Stimulated activated CD8-positive, alpha-beta memory T cell treated with anti-CD3 and anti-CD28 coated beads, Interleukin-4, amount 100 ng/mL, for 1 hour (primary cell): ENCODE measurements at places on chromosomes 13 and 19.

- no peak for DNase-seq
Observed at GRCh38 chr13:66323745-66324347, 906.3 kb downstream of the PCDH9 start.

GRCh38 chr13:99085808-99086266, 108.0 kb upstream of the DOCK9 start:
- no peak for DNase-seq

DNA sequence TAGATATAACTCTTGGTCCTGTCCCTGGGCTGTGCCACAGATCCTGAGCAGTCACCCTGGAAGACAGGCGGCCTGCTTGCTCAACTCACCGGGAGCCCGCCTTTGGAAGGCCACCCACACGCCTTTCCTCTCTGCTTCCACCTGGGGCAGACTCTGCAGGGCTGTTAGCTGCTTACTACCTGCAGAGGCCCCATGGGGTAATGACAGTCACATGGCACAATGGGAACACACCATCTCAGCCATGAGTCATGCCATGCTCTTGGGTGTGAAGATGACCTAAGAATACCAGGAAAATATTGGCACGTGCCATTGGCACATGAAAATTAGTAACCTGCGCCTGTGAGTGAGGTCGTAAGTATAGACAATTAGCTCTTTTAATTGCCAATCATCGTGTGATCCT, 108.6 kb downstream of the COL4A2 start:
- DNase-seq: no peak

DNA sequence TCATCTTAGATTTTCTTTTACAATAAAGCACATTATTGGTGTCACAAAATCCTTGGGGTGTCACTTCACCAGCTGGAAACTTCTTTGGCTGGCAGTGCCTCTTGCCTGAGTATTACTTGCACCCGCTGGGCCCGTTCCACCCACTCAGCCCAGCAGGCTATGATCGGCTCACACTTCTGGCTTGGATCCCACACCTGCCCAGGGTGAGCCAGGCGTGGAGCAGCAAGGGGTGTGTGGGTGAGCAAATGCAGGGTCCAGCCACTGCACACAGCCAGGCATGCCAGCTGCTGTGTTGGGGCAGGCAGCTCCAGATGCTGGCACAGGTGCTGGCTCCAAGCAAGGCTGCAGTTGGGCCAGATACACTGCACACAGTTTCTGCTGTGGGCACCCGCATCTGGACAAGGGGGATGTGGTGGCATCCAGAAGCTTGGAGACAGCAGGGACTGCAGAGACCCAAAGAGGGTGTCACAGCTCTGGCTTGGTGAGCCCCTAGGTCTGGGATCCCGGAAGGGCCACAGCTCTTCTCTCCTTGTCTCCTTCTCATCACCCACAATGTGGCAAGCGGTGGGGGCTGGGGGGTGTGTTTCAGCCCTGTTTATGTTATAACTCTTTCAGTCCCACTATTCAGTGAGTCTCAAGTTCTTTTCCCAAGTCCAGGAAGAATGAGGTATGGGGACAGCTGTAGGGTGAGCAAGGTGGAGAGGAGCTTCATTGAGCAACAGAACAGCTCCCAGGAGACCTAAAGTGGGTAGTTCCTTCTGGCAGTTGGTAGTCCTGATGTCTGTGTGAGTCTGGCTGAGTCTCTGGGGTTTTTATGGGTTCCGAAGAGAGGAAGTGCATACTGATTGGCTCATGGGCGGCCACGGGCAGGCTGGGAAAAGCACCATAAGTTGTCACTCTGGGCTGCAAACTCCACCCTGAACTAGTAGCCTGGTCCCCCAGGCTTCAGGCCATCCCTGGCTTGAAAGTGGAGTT, 25.3 kb upstream of the TBC1D4 start:
- no peak for DNase-seq

GRCh38 chr19:32613008-32613407, 32.0 kb downstream of the PDCD5 start:
- DNase-seq: no peak

DNA sequence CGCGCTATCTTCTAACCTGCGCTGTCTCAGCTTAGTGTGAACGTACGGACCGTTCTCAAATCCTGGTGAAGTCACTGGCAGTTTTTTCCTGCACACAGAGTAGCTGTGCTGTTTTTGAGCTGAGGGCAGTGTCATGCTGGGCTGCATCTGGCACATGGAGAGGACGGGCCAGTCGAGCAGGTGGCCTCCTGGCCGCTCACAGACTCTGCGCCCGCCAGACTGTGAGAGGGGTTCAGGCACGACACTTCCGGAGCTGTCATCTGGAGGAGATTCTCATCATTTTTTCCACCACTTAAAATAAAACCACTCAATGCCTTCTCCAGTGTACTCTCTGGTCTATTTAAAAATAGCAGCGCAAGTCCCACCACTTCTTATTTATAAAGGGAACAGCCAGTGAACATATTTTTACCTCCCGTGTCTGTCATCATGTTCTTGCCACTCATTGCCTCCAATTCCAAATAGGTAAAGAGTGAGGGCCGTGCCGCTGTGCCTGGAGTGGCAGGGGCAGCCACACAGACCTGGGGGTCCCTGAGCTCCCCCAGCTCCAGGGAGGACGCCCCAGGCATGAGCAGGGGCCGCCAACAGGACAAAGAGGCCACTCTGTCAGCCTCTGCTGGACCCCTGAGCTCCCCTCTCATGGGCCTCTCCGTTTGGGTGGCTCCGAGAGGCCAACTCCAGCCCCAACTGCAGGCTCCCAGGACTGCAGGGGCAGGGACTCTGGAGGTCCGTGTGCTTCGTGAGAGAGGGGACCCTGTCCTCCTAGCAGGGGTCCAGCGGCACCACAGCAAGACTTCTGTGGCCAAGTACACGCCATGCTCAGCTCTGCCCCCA, 36.9 kb upstream of the GRTP1 start:
- no peak for DNase-seq

GRCh38 chr13:22161871-22162270, 491.0 kb downstream of the FGF9 start:
- DNase-seq: no peak

DNA sequence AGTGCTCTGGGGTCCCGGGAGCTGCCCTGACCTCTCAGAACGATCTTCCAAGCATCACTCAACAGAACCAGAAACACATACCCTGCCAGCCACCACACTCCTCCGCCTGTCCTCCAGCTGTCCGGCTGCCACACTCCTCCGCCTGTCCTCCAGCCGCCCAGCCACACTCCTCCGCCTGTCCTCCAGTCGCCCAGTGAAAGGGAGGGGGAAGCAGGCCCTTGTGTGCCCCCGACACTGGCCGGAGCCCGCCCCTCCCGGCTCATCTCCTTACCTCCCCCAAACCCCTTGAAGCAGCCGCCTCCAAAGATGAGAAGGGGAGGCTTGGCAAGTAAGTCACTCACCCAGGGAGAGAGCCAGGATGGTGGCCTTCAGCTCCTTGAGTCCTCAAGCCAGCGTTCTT, 40.2 kb downstream of the STK24 start:
- no peak for DNase-seq

DNA sequence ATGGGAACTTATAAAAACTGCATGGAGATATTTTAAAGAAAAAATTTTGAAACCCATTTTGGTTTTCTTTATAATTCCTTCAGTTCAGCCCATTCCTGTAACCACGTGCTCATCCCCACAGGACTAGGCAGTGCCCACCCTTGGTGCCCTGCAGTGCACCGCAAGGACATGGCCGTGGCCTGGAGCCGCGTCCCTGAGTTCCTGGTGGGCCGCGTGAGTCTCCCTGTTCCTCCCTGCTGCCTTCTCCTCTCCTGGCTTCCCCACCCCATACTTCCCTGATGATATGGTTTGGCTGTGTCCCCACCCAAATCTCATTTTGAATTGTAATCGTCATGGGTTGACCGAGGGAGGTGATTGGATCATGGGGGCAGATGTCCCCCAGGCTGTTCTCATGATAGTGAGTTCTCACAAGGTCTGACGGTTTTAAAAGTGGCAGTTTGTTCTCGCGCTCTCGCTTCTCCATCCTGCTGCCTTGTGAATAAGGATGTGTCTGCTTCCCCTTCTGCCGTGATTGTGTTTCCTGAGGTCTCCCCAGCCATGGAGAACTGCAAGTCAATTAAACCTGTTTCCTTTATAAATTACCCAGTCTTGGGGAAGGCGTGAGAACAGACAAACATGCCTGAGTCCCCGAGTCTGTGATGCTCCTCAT, 31.6 kb upstream of the TFDP1 start:
- no peak for DNase-seq

DNA sequence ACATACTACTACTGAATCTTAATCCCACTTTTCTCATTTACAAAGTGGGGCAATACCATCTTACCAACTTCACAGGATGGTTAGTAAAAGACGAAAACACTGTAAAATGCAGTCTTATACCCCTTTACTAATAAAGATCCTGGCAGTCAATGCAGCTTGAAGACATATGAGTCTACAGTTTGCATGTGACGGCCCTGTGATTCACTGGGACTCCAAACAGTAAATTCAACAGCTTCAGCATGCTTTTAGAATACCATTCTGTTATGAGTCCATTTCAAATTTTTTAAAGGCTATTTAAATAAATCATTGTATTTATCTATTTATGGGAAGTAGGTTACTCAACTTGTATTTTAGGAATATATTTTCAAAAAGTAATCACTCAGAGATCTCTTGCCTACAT, 629.1 kb downstream of the LIG4 start:
- DNase-seq: no peak

- no peak for DNase-seq
Observed at GRCh38 chr13:109500146-109500773, 286.1 kb downstream of the IRS2 start.

DNA sequence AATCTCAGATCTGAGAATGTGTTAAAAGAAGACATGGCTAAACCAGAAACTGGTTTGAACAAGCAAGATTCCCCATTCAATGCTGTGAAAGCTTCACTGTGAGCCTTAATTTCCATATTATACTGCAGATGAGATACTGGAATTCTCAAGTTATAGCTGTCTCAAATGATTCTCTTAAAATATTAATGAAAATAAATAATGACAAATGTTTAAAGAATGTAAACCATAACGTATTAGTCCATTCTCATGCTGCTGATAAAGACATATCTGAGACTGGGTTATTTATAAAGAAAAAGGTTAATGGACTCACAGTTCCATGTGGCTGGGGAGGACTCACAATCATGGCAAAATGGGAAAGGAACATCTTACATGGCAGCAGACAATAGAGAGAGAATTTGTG, 667.8 kb downstream of the SLITRK1 start:
- DNase-seq: no peak

DNA sequence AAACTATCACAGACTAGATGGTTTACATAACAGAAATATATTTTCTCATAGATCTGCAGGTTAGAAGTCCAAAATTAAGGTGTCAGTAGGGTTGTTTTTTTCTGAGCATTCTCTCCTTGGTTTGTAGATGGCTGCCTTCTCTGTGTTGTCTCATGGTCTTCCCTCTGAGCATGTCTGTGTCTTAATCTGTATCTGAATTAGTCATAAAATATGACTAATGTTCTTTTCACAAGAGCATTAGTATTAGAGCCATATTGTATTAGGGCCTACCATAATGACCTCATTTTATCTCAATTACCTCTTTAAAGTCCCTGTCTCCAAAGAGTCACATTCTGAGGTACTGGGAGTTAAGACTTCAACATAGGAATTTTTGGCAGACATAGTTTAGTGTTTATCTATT, 77.2 kb upstream of the OBI1 start:
- DNase-seq: no peak

- DNase-seq: no peak
Observed at GRCh38 chr13:40589285-40590109, 76.9 kb downstream of the FOXO1 start.
